NCI-H524 (cell line): ENCODE measurements at places on chromosomes 5 and 9.

DNA sequence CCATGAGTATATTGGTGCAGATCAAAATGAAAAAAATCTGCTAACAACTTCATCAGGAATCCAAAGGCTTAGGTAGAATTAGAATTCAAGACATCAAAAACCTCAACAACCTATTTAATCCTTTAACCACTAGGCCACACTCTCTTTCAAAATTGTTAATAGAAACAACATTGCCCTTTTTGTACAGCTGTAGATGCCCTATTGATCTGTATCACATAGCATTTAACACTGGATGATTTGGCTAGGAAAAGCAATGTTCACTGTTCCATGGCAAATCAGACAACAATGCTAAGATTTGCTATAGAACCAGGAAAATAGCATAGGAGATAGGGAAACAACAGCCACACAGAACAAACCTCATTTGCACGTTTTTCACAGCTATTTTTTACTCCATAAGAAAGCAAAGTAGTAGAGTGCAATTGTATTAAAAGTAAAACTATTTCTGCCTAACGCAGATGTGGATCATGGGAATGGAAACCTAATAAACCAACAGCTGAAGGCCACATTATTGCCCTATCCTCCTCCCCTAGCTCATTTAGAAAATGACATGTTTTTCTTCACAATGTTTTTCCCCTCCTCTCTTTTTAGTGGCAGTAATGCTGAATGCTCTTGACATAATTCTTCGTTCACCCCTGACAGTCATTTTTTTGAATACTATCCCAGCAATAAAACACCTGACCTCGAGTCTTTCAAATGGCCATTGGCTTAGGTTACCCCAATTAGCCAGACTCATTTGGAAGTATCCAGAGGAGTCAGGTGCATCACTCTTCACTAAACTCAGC is 373.0 kb upstream of the CCNH start:
- DNase-seq: no peak

DNA sequence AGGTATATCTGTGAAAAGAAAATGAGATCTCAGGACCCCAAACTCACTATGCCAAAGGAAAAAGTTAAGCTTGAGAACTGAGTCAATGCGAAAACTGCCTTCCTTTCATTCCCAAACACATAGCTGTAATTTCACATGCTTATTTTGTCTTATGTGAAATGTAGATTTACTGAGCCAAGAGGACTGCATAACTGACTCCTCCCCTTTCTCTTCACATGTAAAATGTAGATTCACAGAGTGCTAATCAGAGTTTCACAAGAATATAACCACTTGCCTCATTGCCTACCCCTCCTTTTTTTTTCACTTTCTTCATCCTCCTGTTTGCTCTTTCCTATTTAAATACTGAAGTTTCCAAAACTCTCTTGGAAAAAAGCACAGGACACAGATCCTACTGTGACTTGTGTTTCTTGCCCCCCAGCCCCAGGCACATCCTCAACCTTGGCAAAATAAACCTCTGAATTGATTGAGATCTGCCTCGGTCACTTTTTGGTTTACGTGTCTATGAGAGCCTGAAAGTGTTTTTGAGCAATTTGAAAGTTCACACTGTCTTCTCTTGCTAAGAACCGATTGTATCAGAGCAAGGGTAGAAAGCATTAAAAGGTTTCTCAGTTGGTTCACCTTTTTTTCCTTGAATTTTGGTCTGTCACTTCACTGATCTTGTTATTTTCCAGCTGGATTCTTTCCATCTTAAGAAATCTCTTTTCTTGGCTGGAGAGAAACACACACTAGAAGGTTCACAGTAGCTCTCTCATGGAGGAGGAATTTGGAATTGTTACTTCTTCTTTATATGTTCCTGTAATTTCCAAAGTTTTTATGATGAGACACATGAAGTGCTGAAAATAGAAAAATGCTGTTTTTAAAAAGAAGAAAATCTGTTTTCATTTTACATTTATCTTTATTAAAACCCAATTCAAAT is 44.8 kb upstream of the SNAPC3 start:
- DNase-seq: no peak

DNA sequence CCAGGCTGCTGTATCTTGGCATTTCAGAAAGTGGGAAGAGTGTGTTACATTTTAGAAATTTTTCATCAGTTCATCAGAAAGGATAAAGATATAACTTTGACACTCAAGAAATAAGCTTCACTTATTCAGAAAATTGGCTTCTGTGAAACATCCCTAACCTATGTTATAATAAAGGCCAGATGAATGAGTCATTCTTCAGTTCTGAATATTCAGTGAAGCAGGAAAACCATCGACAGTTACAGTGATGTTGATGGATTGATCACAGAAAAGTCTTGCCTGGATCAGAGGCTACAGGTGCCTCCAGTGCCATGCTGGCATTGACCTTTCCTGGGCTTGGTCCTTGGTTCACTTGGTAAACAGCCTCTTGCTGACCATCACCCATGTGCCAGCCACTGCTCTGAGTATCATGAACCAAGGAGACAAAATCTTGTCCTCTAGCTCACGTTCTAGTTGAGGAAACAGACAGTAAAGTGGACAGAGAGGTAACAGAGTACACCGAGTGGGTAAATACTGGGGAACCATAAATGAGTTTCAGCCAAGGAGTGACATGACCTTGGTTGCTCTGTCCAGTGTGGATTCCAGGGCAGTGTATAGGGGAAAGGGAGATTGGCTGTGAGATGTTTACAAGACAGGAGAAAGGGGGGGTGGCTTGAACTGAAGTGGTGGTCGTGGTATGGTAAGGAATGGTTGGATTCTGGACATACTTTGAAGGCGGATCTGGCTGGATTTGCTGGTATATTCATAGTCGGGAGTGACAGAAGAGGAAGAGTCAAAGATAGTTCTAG is 98.6 kb downstream of the AMBP start:
- DNase-seq: no peak

GRCh38 chr5:98424681-98425450 is 348.6 kb upstream of the RGMB start:
- no peak for DNase-seq

GRCh38 chr5:143131972-143132371 is 271.5 kb downstream of the NR3C1 start:
- no peak for DNase-seq

- no peak for DNase-seq
Measured at GRCh38 chr9:81080900-81081299, 608.4 kb downstream of the TLE1 start.

- DNase-seq: no peak
Measured at GRCh38 chr5:158079097-158079496, 220.2 kb upstream of the CLINT1 start.

DNA sequence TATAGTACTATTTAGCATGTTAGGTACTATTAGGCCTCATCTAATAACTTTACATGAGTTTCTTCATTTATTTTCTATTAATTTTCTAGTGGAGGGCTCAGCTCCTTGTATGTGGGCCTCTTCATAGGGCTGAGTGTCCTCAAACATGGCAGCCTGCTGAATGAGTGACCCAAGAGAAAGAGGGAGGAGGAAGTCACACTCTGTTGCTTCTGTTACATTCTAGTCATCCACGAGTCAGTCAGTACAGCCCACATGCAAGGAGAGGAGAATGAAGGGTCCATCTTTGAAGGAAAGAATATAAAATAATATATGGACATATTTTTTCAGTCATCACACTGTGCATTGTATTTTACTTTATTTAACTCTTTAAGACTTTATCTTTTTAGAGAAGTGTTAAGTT is 66.6 kb upstream of the NR3C1 start:
- no peak for DNase-seq

GRCh38 chr5:139668064-139668880 is 20.1 kb downstream of the CXXC5 start:
- DNase-seq: peak; percentile 30

DNA sequence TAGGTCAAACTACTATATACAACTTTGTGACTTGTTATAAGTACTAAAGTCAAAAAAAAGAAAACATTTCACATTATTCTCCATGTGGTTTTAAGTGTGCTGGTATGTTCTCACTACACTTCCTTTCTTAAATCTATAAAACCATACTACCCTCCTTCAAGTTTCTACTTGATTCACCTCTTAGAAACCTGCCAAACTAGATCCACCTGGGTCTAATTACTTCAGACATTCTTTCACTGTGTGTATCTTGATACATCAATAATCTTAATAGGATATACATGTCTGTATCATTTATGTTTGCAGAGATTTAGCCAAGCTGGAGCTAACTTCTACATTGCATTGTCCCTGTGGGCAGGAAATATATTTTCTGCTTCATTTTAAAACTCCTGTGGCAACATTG is 1012.6 kb downstream of the EFNA5 start:
- DNase-seq: no peak

DNA sequence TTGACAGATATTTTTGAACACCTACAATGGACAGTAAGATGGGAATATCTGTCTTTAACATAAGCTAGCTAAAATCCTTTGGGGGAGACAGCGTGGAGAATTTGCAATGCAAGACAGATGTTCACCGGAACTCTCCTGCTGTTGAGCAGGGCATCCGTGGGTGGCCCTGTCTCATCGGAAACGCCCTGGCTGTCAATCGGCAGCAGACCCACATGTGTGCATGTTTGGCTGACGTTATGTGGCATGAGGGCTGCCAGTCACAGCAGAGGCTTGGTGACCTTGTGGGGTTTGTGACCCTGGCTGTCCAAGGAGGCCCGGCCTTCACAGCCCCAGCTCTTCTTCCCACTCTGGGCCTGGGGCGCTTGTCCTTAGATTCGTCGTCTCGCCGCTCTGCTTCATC is 129.7 kb upstream of the OTULINL start:
- DNase-seq: no peak

- peak; percentile 61 for DNase-seq
Measured at GRCh38 chr5:54205453-54205852, 104.9 kb downstream of the ARL15 start.

- DNase-seq: no peak
Measured at GRCh38 chr5:97355775-97356174, 172.7 kb upstream of the RIOK2 start.

- no peak for DNase-seq
Measured at GRCh38 chr5:65750938-65751337, 28.9 kb downstream of the NLN start.

DNA sequence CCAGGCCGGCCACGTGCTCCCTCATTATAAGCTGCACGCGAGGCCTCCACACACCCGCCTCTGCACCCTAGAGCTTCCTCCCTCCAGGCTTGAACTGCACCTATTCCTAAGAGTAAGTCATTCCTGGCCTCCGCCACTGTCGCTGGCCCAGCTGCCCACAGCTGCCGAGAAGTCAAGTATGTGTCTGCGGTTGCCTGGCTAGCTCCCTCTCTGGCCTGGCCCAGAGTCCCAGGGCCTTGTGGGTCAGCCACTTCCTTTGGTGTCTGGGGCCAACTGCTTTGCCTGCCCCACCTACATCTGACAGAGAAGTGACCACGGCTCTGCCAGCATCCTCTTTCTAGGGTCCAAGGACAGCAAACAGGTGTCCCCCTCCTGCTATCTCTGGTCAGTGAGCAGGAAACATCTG is 18.3 kb downstream of the ABO start:
- no peak for DNase-seq

DNA sequence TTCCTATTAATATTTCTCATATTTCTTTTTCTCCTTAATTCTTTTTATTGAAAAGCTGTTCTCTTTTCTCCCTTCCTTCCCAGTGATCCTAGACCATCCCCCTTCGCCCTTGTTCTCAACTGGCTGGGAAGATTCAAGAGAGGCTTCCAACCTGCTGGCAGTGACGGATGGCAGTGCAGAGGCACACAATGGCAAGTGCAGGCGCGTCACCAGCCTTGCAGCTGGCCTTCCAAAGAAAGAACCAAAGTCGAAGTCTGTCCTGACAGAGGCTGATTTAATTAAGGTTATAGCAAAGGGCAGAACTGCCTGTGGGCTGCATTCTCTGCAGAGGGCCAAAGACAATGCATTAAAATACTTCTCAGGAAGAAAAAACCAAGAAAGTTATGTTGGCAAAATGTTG is 7.4 kb downstream of the CEMIP2 start:
- DNase-seq: no peak

DNA sequence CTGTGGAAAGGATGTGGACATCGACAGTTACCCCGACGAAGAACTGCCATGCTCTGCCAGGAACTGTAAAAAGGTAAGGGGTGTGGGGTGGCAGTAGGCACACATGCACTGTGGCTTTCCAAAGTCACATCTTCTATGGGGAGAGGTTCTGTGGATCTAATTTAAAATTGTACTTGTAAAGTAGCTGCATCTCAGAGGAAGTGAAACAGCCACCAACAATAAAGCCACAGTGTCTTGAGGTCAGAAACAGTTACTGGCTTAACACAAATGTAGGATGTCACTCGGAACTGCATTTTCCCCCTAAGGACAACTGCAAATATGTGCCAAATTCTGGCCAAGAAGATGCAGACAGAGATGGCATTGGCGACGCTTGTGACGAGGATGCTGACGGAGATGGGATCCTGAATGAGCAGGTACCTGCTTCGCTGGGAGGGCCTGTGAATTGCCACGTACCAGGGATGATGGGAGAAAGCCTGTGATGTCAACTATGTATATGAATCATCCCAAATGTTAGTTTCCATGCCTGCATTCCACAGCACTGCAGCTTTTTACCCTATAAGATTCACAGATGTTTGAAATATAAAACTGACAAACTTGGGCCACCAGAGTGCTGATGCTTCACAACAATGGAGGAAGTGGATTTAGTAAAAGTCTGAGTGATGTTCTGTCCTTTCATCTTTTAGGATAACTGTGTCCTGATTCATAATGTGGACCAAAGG is 35.3 kb downstream of the THBS4 start:
- DNase-seq: no peak

- DNase-seq: no peak
Measured at GRCh38 chr9:132201139-132201538, 39.3 kb downstream of the NTNG2 start.

- DNase-seq: peak; percentile 93
Measured at GRCh38 chr9:24608599-24608998, 62.9 kb upstream of the IZUMO3 start.

- no peak for DNase-seq
Measured at GRCh38 chr5:107370396-107370968, 300.3 kb downstream of the EFNA5 start.

- DNase-seq: no peak
Measured at GRCh38 chr5:135323701-135324132, 75.3 kb downstream of the MACROH2A1 start.

DNA sequence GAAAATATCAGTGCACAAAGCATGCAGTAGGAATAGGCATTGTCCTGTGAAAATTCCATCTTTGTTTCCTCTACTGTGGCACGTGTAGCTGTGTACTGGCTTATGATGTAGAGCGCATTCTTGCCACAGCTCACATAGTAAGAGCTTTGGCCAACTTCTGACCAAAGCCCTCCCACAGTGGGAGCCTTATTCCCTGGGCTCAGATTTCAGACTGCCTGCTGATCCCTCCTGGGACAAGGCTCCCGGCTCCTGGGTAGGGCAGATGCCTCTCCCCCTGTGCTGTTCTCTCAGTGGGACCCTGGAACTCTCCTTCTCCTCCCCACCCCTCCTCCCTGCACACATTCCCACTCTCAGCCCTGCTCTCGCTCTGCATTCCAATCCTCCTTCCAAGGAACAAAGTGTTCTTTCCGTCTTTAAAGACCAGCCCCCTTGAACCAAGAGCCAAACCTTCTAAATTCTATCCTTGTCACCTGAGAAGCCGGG is 17.5 kb downstream of the LCP2 start:
- DNase-seq: no peak

GRCh38 chr9:121859646-121860045 is 208.2 kb downstream of the DAB2IP start:
- DNase-seq: no peak
